Stimulated activated effector memory CD8-positive, alpha-beta T cell treated with anti-CD3 and anti-CD28 coated beads, Interleukin-12 subunit alpha, Interleukin-12 subunit beta, amount 100 ng/mL, for 72 hours (primary cell): ENCODE measurements at places on chromosomes 2 and 18.

GRCh38 chr2:74010087-74010541 lies 25.4 kb downstream of the TET3 start:
- DNase-seq, result no peak

DNA sequence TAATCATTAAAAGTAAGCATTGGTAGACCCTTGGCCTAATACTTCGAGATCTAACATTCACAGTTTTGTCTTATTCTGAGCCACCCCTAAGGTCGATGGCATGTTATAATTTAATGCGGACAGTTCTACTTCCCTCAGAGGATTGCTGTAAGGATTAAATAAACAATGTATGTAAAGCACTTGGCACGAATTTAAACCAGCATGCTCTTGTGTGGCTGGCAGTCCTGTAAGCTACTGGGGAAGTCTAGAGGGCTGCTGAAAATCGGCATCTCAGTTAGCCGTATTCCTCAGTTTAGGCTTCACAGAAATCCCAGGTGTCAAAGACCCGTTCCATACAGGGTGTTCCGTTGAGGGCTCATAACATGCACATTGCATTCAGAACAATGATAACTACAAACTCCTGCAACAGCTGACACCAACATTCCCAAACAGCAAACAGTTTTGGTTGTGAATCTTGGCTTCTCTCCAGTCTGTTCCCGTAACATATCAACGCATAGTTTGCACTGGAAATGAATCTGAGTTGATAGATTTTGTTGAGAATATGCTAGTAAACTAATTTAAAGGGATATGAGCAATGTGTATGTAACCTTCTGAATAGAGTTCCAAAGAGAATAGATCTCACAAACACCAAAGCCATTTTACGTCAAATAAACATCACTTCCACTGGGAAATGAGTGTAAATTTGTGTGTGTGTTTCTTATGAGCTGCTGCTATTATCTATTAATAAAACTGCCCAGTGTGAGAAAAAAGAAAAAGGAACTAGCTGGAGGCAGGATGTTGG lies 52.2 kb upstream of the ACKR3 start:
- DNase-seq, result no peak

DNA sequence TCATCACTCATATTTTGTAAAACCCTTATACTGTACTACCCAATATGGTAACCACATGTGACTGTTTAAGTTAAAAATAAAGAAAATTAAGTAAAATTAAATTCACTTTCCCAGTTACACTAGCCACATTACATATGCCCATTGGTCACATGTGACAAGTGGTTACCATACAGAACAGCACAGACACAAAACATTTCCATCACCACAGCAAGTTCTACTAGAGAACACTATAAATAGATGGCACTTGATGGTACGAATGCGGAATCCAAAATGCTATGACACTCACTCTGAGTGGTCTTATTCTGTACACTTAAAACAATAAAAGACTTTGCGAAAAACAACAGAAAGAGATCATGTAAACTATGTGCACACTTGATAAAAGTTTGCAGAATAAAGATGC lies 202.2 kb downstream of the PDE1A start:
- DNase-seq, result no peak

DNA sequence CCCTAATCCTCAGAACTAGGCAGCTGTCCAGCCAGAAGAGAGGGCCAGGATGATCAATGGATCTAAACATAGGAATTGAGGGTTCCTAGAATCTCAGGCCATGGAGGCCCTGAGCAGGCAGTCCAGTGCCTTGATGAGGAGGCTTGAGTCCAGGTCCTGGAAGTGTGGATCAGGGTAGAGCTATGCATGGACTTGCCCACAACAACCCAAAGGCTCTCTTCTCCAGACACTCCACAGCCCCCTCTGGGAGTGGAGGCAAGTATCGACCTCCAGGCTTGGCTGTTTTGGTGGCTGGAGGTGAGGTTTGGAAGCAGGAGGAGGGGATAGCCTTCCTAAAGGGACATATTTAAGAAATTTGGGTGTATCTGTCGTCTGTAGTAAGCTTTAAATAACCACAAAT lies 45.7 kb downstream of the NAPG start:
- DNase-seq, result no peak

GRCh38 chr2:69062307-69062962 lies 49.5 kb downstream of the ANTXR1 start:
- no peak for DNase-seq
